ENCODE measurements at places on chromosomes 16 and 17.

DNA sequence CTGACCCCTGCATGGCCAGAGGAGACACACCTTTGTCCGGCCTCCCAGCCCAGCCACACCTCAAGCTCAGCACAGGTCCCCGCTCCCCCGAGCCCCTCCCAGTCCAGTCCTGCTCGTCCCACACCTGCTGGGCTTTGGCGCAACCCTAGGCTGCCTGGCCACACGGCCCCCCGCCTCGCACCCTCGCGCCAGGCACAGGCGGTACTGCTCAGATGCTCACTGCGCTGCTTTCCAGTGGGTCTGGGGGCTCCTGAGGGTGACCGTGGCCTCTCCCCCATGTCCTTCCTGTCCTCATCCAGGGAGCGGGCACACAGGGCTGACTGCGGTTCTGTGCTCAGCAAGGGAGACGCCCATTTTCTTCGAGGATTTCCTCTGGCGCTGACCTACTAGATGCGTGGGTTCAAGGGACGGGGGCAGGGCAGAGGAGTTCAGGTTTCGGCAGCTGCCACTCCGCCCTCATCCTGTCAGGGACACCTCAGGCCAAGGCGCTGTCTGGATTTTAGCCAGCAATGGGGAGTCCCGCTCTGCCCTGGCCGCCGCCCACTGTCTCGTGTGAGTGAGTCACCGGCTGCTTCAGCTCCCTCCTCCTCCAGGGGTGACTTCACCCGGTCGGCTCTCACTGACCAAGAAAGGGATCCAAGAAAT lies 118.0 kb upstream of the ZNF469 start:
- DNase-seq, result peak; percentile 53

- no peak for DNase-seq
Measured at GRCh38 chr16:84194470-84195200, 3.7 kb downstream of the ADAD2 start.

GRCh38 chr16:64362193-64362592 lies 759.7 kb downstream of the CDH11 start:
- DNase-seq, result no peak

GRCh38 chr17:72104863-72105234 lies 16.0 kb upstream of the SOX9 start:
- DNase-seq, result no peak

GRCh38 chr17:41308918-41309359 lies at the start of gene KRTAP16-1:
Gene KRTAP16-1 (minus strand): TSS chr17:41309309. CDS start chr17:41309253, 56 bp downstream.
- no peak for DNase-seq

GRCh38 chr16:89303617-89304016 lies 86.1 kb downstream of the ZNF778 start:
- no peak for DNase-seq

GRCh38 chr16:370979-371514 lies 709 bp upstream of the MRPL28 start:
- DNase-seq, result no peak

- DNase-seq, result no peak
Measured at GRCh38 chr17:64187093-64187895, 57.4 kb upstream of the ERN1 start.

- no peak for DNase-seq
Measured at GRCh38 chr16:14405611-14406537, 224.2 kb downstream of the PARN start.

DNA sequence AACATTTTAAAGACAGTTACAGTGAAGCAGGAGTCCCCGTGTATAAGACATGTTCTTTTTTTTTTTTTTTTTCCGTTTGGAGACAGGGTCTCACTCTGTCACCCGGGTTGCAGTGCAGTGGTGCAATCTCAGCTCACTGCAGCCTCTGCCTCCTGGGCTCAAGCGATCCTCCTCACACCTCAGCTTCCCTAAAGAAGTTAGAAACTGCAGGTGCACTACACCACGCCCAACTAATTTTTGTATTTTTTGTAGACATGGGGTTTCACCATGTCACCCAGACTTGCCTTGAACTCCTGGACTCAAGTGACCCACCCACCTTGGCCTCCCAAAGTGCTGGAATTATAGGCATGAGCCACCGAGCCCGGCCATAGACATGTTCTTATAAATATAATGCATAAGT lies 3.0 kb downstream of the EVI2B start:
- no peak for DNase-seq

GRCh38 chr17:2852221-2852620 lies 56.0 kb downstream of the RAP1GAP2 start:
- DNase-seq, result no peak

GRCh38 chr17:65332375-65332774 lies 195.2 kb downstream of the RGS9 start:
- no peak for DNase-seq

DNA sequence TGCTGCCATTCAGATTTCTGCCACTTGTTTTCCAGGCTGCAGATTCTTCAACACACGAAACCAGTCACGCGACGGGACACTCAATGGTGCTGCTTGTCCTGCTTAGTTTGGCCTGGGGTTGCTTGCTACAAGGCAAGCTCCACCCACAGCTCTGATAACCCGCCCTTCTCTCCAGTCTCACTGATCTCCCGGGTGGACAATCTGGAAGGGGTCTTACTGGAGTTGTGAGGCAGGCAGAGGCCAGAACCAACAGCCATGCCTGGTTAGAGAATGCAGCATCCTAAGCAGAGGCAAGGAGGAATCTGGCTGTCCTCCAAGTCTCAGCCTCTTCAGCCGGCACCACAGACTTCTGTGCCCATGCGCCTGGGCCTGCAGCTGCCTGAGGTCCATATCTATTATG lies 119.1 kb downstream of the KCNJ12 start:
- no peak for DNase-seq
